Left colon (tissue), 2 donors: ENCODE measurements at places on chromosomes 6 and 20. TPM values are rescaled to one million over a fixed set of nuclear protein-coding genes. Genes with fewer than 3 reads are reported as not detected.

GRCh38 chr6:169265486-169266131 lies 12.0 kb upstream of the THBS2 start:
- no peak for DNase-seq

- no peak for DNase-seq
These were observed 48.1 kb upstream of the GCLC start for GRCh38 chr6:53593001-53593488.

The TBXT gene
- not detected for total RNA-seq

DNA sequence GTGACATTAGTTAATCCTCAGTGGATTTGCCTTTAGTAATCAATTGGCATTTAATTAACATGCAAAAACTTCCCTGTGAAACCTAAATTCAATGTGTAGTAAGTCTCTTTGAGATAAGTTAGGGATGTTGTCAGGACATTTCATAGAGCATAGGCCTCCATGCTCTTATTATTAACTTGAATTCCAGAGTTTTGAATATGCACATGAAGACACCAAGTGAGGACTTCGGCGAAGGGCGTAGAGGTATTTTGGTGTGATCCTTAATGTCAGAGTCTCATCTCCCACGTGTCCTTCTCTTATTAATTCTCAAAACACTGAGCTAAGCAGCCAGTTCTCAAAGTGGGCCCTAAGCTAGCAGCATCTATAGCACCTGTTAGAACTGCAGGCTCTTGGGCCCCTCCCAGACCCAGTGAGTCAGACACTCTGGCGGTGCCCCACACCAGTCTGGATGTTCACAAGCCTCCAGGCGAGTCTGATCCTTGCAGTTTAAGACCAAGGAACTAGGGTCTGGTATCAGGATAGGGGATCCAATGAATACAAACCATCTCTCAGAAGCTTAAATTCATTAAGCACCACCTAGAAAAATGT lies 292.1 kb downstream of the QKI start:
- no peak for DNase-seq

GRCh38 chr6:6931071-6932025 lies 176.4 kb upstream of the RREB1 start:
- DNase-seq: no peak

DNA sequence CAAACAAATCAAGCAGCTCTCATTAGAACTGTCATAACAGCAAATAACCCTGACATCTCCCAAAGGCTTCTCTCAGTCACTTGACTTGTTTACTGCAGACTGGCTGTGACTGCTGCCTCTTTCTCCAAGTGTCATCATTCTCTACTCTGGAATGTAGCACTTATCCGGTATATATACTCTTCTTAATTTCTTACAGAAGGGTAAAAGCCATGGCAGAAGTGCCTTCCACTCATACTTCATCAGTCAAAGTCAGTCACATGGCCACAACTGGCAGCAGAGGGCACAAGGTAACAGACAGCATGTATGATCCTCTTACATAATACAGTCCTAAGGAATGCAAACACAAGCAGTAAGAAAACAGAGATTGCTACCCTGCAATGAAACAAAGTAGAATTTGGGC lies 9.3 kb downstream of the NAPB start:
- no peak for DNase-seq

The SIGLEC1 gene
- total RNA-seq: 10.4 TPM

GRCh38 chr6:113824411-113824810 lies 32.7 kb upstream of the MARCKS start:
- DNase-seq: no peak

DNA sequence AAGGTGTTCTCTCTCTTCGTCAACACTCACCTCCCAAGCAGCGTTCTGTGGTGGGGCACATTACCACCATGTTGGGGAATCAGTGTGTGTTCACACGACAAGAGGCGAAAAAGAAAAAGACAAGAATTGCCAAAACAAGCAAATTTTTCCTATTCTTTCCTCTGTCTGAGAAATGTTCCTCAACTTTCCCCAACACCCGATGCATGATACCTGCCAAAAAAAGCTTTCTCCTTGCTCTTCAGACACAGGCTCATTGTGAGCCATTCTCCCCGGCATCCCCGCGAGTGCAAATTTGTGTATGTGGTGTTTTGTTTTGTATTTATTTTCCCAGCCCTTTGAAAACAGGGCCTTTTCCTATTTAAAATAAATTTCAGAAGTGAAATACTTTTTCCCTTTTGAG lies 100.9 kb downstream of the JAG1 start:
- no peak for DNase-seq

The SLC26A8 gene
- 0.18 TPM for total RNA-seq

The EGFL8 gene
- 19.9 TPM for total RNA-seq

DNA sequence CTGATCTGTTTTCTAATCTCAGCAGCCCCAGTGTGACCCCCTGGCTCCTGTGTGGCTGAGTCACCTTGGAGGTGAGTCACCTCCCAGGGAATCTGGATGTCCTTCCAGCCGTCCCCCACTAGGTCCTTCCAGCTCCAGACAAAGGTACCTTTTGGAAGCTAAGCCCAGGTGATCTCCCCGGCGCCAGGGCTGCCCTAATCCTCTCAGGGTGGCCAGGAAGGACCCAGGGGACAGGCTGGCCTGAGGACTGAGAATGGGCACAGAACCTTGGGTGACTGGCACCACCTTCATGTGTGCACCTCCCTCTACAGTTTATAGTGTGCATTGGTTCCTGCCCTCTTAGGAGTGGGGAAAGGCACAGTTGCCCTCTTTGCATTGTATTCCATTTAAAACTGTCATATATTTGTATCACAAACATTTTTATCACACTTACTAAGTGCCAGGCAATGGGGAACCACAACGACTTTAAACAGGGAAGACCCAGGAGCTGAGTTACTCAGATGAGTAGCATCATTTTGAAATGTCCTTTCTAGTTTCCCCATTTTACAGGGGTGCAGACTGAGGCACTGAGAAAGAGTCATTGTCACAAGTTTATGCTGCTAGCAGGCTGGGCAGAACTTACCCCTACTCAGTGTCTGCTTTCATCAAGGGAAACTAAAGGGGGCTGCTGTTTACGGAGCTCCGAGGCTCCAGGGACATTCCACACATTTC lies 2.6 kb upstream of the BPIFB4 start:
- DNase-seq: no peak

DNA sequence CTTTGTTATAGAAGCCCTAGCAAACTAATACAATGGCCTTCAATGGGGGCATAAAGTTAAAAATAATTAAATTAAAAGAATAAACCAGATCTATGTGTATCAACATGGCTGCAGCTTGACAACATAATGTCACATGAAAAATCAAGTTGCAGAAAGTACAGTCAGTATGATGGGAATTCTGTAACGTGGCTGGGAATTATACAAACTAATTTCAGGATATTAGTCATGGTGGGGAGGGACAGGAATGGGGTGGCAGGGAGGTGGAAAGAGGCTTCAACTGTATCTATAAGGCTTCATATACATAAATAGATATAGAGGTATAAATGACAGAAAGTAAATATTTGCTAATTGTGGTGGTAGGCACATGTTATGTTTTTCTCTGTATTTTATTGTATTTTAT lies 107.1 kb downstream of the UNC5CL start:
- DNase-seq: no peak

DNA sequence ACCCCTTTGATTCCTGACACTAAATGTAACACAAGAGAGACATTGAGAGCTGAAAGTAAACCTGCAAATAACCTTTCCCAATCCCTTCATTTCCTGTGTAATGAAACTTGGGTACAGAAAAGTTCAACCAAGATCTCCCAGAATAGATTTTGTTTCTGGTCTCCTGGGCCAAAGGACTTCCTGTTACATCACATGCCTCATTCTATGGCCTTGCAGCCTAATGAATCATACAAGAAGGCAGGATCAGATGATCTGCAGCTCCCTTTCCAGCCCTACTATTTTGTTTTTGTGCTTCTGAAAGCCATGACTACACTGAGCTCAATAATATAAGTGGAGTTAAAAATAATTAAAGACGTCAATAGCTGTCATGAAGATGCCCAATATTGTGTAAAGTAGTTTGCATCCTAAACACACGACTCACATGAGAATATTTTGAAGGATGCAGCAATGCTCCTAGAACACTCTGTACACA lies 73.4 kb upstream of the NOX3 start:
- DNase-seq: no peak

The CLVS2 gene
- total RNA-seq: 0.06 TPM

DNA sequence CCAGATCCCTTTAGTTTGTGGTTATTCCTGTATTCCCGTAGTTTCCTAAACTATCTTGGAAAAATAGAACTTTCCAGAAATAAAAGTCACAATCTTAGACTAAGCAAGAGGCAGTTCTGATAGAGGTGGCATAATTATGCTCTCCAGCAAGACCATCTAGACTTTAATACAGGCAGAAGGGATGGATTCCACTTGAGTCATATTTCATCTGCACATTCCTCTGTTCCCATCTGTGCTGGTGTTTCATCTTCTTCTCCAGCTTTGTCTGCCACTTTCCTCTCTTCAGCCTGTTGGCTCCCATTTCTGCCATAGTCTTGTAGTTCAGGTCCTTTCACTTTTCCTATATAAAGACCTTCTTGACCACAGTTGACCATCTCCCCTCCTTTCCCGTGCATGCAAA lies 102.9 kb downstream of the SOBP start:
- no peak for DNase-seq

- no peak for DNase-seq
These were observed 79.8 kb downstream of the TRMT6 start for GRCh38 chr20:5870568-5870981.

- no peak for DNase-seq
These were observed 5.4 kb downstream of the TRIM15 start for GRCh38 chr6:30168741-30169140.

- DNase-seq: no peak
These were observed 232.2 kb downstream of the SYNDIG1 start for GRCh38 chr20:24701668-24702067.

DNA sequence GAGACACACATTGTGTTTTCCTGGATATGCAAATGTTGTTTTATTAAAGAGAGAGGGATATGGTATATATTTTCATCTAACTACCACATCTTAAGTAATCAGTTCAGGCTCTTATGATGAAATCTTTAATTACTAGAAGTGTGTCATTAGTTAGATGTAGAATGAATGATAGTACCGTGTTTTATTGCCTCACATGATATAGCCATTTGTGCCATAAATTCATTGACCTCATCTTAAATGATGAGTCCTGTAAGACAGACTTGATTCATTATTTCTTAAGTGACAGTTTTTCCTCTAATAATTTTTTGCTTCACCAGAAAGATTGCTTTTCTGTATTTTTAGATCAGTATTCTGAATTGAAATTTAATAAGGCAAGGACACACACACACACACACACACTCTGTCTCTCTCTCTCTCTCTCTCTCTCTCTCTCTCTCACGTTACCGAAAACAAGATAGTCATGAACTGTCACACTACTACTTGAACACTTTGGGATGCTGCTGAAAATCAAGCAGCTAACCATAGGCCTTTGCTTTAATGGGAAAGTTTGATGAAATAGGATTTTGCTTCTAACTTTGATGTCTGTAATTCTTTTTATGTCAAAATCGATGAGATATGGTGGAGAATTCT lies 140.5 kb downstream of the SOBP start:
- DNase-seq: no peak

- no peak for DNase-seq
These were observed 17.1 kb downstream of the TGM3 start for GRCh38 chr20:2312876-2313275.

DNA sequence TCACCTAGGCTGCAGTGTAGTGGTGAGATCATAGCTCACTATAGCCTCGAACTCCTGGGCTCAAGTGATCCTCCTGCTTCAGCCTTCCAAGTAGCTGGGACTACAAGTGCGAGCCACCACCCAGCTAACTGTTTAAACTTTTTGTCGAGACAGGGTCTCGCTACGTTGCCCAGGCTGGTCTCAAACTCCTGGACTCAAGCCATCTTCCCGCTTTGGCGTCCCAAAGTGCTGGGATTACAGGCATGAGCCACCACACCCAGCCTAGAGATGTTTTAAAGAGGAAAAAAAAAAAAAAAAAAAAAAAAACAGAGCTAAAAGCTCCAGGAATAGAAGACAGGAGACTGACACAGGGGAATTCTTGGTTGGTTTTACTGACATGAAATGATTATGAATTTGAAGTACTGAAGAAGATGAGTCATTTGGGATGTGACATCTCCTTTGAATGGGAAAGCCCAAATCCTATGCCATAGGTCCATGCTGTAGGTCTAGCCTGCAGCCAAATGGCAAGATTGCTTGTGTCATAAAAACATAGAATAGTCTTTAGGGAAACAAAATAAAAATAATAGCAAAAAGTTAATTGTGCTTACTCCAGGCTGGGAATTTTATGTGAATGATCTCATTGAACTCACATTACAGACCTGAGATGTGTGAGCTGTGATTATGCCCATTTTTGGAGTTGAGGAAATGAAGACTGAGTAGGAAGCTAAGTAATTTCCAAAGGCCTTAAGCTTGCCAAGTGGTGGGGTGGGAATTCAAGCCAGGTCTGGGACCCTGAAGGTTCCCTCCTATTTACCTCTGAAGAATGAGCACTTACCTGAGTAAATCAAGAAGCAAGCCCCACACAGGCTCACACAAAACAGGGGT lies 24.3 kb upstream of the NHSL1 start:
- DNase-seq: no peak

- DNase-seq: no peak
These were observed 3.4 kb upstream of the SLC17A5 start for GRCh38 chr6:73657201-73657600.

DNA sequence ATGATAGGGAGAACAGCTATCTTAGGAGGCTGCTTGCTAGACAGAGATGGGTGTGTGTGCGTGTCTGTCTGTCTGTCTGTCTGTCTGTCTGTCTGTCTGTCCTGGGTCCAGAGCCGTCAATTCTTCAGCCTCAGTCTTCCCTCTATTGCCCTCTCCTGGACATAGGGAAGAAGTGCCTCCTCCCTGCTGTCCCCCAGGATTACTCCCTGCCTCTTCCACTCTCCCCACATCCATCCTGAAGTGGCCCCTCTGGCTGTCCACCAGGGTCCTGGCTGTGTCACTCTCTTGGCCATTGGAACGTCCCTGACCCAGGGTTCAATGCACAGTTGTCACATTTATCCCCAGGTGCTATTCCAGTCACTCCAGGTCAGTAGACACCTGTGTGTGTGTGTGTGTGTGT lies 10.2 kb downstream of the TREML2 start:
- DNase-seq: no peak

The NUDT3 gene
- total RNA-seq: 19.5 TPM

DNA sequence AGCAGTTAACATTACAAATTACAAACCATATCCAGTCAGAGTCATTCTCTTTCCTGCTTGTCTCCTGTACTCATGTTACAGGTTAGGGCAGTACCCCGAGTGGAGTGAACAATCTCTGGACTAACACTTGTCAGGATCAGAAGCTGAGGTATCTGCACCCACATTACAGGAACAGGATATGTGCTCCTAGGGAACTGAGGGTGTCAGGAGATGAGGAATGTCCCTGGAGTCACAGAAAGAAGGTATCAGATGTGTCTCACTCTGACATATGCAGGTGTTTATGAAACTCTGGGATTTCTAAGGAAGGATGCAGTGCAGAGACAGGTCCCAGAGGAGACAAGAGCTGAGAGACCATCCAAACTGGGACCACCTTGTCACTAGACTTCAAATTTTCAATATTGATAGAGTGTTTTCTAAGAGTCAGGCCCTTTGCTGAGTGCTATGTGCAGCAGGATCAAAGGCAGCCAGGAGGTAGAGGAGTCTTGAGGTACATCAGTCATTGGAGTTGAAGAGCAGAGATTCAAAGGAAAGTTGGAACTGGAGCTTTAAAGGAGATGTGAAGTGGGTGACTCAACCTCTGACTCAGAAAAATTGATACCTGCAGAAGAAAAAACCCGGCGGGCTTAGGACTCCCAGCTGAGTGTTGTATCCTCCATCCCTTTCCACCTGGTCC lies 12.6 kb downstream of the HLA-DPB1 start:
- DNase-seq: no peak
